ENCODE measurements at places on chromosomes 3 and 15.
A peak's percentile ranks its signal among the peaks of the same experiment; 100 is the strongest.

DNA sequence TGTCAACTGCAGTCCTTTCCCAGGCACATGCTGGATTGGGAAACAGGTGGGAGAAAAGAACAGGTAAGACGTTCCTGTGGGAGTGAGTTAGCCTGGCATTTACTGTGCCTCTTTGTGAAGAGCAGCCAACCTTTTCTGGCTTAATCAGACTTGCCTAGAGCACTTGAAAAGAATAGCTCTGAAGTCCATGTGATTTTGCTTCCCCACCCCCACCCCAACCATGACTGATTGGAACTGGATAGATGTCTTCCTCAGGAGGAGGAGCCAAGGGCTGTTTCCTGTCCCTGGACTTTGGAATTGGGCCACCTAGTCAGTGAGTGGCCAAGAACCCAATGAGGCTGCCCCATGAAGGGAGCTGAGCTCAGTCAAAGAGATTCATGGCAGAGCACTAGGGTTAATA is 4.7 kb upstream of the TMEM41A start:
- peak; percentile 39 for DNase-seq

GRCh38 chr3:147422196-147422595 is 13.0 kb downstream of the ZIC1 start:
- no peak for DNase-seq

GRCh38 chr15:63979262-63979793 is 67.0 kb downstream of the DAPK2 start:
- DNase-seq: no peak

DNA sequence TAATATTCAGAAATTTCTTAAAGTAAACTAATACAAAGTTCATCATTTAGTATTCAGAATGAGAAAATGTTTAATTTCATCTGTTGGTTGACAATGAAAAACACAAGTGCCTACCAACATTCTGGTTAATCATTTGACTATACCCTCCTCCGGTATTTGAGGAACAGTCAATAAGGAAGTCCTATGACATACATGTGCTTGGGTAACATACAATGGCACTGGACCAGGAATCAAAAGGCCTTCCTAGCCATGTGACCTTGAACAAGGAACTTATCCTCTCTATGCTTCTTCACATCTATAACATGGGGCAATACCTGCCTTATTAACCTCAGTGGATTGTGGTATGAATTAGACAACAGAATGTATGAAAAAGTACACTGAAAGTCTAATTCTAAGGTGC is 65.8 kb downstream of the ZNF280D start:
- DNase-seq: no peak

DNA sequence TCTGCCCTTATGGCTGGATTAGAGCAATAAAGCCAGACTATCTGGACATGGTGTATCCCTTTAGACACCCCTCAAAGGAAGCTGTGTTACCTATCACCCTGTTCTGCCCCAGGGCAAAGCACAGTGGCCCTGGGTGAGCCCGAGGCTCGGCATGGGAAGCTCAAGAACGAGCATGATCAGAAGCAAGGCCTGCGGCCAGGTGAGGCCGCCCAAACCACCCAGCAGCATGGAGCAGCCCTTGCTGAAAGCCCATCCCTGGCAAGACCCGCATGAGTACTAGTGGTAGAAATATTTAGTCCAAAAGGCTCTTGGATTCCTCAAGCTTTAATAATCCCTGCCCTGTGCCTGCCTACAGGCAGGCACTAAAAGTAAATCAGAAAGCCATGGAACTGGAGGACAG is 261.1 kb downstream of the MEX3B start:
- DNase-seq: no peak

DNA sequence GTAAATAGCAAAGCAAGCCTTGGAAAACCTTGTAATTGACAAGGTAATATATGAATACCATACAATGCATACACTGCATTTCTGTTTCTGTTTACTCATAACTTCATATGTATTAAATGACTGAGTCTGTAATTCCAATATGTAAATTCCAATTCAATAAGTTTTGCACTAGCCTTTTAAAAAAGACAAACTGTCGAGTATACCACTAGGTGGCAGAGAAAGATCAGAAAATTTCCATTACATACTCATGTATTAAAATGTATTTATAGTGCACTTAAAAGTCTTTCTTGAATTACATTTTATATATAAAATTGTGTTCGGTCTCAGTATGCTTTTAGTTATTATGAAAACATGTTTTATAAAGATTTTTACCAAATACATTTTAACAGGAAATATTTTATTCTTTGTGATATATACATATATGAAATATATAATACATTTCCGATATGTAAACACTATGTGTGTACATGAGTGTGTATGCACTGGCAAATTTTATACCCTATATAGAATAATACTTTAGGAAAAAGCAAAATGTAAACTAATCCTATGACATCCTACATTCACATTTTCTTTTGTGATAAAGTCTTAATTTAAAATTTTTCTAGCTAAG is 216.8 kb downstream of the VGLL3 start:
- DNase-seq: peak; percentile 1

- no peak for DNase-seq
These were observed 127.3 kb upstream of the ROPN1 start for GRCh38 chr3:124119056-124119716.

DNA sequence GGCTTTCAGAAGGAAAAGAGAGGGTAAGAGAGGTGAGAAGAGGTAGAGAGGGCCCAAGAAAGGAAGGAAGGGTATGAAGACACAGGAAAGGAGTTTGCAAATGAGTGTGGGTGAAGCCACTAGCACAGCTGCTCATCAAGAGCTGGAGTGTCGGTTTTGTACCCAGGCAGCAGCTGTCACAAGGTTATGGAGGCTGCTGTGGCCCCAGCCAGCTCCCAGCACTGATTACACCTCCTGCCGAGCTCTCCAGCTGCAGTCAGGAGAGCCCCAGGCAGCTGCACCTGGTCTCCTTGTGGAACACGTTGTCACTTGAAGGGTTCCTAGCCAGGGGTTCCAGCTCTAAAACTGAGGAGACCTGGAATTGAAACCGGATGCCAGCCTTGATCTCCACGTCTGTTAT is 60.4 kb upstream of the CHD2 start:
- no peak for DNase-seq

- no peak for DNase-seq
These were observed 24.1 kb downstream of the ZNF80 start for GRCh38 chr3:114213292-114213626.

GRCh38 chr15:54884312-54884711 is 312.4 kb downstream of the RSL24D1 start:
- no peak for DNase-seq

- DNase-seq: no peak
These were observed 753 bp upstream of the MYO5A start for GRCh38 chr15:52529341-52529924.

- DNase-seq: no peak
These were observed 14.3 kb downstream of the BHLHE40 start for GRCh38 chr3:4993276-4994143.

GRCh38 chr3:11991751-11992150 is 12.4 kb upstream of the SYN2 start:
- DNase-seq: no peak

- DNase-seq: no peak
These were observed 183.7 kb upstream of the KCNH8 start for GRCh38 chr3:18964640-18965039.

DNA sequence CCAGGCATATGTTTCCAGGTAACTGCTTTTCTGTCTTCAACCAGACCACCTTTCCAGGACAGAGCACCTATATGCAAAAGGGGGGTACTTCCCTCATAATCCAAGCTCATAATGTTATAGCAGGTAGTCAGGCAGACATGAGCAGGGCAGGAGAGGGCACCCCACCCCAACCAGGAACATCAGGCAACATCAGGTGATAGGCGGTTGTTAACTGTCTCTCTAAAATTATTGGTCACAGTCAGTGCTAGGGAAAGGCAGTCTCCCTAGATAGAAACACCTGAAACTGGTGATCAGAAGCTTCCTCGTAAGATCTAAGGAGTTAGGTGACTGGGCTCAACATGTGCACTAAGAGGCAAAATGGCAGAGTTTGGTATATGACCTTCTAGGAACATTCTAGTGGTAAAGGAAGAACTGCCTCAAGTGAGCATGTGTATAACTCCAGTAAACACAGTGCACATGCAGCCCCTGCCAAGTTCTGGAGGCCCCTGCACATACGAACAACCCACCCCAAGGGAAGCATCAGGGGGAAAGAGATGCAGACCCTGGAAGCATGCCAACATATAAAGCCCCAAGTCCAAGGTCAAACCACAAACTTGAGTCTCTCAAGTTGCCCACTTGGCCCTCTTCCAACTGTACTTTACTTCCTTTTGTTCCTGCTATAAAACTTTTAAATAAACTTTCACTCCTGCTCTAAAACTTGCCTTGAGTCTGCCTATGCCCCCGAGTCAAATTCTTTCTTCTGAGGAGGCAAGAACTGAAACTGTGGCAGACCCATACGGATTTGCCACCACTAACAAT is 270.9 kb downstream of the ULK4 start:
- no peak for DNase-seq

GRCh38 chr15:38367476-38367875 is 86.5 kb upstream of the FAM98B start:
- no peak for DNase-seq

GRCh38 chr3:71316066-71316777 is 267.3 kb downstream of the FOXP1 start:
- no peak for DNase-seq

- no peak for DNase-seq
These were observed 106.4 kb upstream of the GBE1 start for GRCh38 chr3:81867875-81868274.

GRCh38 chr15:37873336-37873735 is 61.1 kb upstream of the TMCO5A start:
- DNase-seq: no peak

DNA sequence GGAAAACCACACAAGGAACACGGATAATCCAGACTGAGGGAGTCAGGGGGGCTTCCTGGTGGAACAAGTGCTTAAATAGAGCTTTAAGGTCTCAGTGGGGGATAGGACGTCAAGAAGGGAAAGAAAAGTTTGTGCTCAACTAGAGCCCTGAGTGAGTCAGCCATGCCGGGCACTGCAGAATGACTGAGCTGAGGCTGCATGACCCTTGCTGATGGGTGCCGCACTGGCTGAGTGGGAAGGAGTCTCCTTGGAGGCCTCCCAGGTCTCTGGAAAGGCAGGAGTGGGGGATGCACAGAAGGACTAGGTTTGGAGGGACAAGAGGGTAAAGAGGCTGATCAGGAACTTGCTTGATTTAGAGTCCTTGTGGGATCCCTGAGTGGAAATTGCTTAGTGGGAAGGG is 150.3 kb downstream of the RPLP1 start:
- DNase-seq: no peak

DNA sequence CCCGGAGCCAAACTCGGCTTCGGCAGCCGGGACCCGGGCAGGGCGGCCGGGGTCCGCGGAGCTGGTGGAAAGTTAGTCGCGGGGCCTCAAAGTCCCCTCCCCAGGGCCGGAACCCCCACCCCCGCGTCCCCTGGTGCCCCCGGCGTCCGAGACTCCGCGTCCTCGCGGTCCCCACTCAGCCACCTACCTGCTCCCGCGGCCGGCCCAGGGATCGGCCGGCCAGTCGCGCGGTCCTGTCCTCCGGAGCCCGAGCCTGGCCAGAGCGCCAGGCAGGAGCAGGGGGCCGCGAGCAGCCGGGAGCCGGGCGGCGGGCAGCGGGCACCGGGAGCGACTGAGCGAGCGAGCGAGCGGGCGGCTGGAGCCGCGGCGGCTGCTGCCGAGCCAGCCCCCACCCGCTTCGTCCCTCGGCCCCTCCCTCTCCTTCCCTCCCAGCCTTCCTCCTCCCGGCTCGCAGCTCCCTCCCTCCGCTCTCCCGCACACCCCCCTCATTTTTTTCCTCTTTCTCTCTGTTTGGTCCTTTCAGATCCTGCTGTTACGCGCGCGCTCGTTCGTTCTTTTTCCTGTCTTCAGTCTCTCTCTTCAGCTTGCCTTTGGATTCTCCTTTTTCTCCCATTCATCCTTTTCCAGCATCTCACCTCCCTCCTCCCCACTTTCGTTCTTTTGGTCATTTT is at the start of gene MEGF11:
TSS of gene MEGF11 (minus strand) at position 333 of the 671 bp plus-strand sequence. CDS start 125,347 bp downstream, outside the sequence.
- peak; percentile 31 for DNase-seq

DNA sequence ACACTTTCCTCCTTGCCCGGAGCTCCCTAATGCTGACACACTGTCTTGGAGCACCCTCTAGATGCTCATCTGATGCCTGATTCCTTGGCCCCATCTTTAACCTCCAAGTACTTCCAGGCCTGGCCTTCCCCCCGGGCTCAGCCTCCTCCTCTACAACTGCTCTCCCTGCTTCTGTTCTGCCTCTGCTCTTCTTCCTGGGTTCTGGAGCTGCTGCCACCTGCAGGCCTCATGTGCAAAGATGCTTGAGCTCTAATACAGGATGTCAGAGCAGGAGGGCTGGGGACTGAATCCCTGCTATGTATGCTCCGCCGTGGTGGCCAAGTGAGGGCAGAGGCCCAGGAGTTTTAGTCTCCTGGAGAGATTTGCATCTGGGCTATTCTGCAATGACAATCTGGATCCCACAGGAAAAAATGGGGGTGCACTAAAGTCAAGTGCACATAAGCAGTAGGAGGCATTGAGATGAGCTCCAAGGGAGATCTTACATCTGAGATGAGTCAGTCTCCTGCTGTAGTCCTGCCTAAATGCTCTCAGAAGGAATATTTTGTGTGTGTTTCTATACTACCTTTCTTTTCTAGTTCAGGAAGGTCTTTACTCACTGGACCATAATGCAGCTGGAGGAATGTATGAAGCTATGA is 296.3 kb downstream of the UACA start:
- peak; percentile 59 for DNase-seq

DNA sequence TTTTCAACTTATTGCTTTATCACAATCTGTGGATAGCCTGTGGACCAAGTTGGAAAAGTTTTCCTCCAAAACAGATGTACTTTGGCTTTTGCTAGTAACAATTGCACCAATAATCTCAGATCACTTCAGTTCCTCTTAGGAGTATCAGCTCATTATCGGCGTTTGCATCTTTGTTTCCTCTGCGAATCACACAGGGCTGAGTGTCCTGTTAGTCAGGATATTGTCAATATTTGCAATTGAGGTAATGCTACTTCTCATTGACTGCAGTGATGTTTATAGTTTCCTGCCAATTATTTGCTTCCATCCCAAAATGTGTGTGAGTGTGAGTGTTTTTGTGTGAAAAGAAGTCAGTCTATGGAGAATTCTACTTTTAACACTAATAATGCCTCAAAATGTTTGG is 545.0 kb downstream of the SI start:
- DNase-seq: no peak

DNA sequence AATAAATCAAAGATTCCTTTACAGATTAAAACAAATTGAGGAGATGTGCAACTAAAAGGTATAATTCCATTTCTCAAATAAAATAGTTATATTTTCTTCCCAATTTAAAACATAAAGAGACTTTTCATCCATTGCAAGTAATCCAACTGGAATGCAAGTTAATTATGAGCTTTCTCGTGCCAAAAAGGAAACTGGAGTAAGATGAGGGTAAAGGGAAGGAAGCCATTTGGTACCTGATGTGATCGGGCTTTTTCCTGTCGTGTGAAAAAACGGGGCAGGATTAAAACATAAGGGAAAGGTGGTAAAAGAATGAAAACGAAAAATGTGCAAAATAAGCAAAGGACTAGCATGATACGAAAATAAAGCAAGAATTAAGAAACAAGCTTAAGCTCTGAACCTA is 41.8 kb upstream of the XXYLT1 start:
- DNase-seq: no peak

DNA sequence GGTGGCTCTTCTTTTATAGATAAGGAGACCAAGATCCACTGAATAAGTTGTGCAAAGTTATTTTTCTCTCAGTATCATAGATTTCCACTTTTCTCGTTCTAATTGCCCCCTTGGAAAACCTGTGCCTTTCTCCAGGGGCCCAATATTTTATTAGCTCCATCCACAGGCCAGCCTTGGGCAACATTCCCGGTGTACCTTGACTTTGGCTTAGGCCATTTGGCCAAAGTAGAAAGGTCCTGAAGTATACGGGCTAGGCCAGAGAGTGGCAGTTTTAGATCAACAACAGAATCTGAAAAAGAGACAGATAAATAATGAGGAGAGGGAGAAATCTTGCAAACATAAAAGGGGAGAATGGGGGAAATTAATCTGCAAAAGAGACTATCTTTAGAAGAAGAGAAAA is 91.7 kb upstream of the CHMP2B start:
- DNase-seq: no peak
